GM13976 (cell line): ENCODE measurements at places on chromosomes 3 and 15.

GRCh38 chr3:173591401-173591800 lies 193.9 kb downstream of the NLGN1 start:
- DNase-seq: no peak

- no peak for DNase-seq
Observed at GRCh38 chr15:57183041-57183440, 193.3 kb upstream of the CGNL1 start.

- no peak for DNase-seq
Observed at GRCh38 chr15:39456159-39456558, 124.7 kb upstream of the THBS1 start.

DNA sequence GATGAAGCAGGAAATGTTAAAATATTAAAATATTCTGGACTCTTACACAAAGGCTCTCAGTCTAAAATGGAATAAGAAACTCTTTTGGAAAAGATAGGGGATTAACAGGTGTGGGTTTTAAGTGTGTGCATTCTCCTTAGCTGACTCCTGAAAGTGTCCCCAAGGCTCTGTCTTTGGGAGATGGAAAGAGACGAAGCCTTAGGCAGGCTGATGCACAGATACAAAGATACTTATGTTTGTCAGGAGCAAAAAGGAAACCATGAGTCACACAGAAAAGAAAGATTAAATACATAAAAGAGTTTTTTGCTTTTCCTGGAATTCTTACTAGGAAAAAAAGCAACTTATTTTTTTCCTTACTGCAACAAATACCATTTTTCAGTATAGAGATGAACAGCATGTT lies 23.8 kb upstream of the ABI3BP start:
- DNase-seq: no peak

DNA sequence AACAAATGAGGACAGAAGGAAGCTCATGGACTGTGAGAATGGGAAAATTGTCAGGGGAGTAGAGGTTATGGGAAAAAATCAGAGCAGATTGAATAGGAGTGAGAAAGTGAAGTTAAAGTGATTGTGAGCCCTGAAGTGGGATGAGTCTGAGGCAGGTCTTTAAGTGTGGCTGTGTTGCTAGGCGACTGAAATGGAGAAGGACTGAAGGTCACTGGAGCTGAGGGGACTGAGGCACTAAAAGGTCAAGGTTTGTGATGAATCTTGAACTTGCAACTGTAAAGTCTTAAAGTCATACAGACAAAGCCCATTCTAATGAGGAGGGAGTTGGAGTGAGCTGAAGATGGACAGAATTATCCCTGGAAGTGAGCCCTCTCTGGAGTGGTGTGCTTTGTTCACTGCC lies 518.9 kb downstream of the TUSC7 start:
- DNase-seq: no peak

- no peak for DNase-seq
Observed at GRCh38 chr3:84555629-84556028, 403.2 kb upstream of the CADM2 start.

- no peak for DNase-seq
Observed at GRCh38 chr3:104878395-104878794, 488.3 kb upstream of the ALCAM start.

GRCh38 chr3:156536524-156537316 lies 18.2 kb downstream of the SSR3 start:
- DNase-seq: no peak

DNA sequence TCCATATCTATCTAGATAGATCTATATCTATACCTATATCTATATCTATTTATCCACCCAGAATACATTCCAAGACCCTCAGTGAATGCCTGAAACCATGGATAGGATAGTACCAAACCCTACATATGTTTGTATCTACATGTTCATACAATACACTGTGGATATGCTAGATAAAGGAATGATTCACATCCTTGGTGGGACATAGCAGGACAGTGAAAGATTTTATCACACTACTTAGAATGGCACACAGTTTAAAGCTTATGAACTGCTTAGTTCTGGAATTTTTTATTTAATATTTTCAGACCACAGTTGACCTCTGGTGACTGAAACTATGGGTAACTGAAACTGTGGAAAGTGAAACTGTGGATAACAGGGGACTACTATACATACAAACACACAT lies 198.8 kb upstream of the TTC14 start:
- no peak for DNase-seq

GRCh38 chr3:185488465-185488864 lies 10.4 kb downstream of the TMEM41A start:
- DNase-seq: no peak

DNA sequence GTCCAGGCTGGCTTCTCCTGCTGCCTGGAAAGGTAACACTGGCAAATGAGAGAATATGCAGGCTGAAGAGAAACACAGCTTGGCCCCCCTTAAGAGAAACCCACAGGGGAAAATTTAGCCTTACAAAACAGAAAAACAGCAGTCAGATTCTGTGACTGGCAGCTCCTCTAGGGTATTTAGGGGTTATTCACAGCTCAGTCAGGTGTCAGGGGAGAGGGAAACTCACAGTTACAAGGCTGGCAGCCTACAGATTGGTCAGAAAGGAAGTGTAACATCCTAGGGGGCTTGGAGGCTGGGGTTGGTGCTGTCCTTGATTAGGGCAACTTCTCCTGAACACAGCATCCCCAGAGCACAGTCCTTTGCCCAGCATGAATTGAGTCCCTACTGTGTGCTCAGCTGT lies 81.4 kb downstream of the SEMA5B start:
- DNase-seq: no peak

DNA sequence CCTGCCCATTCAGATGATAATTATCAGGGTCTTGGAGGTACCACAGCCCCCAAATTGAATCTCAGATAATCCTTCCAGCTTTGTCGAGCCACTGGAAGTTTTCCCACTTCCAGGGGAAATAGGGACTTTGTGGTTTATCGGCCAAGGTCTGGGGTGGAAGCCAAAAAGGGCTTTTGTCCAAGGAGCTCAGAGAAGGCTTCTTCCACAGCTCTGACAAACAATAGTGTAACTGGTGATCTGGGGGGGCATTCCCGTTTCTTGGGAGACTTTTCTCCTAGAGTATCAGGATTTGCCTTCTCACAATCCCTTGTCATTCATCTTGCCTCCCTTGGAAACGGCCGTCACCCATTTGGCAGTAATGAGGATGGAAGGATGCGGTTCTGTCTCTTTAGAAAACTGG lies 18.4 kb downstream of the SRGAP3 start:
- no peak for DNase-seq

- no peak for DNase-seq
Observed at GRCh38 chr15:58138106-58138505, at the start of gene AQP9. Gene AQP9, plus strand, starts transcription at chr15:58138381. Its CDS starts 185 bp downstream, at chr15:58138566.

DNA sequence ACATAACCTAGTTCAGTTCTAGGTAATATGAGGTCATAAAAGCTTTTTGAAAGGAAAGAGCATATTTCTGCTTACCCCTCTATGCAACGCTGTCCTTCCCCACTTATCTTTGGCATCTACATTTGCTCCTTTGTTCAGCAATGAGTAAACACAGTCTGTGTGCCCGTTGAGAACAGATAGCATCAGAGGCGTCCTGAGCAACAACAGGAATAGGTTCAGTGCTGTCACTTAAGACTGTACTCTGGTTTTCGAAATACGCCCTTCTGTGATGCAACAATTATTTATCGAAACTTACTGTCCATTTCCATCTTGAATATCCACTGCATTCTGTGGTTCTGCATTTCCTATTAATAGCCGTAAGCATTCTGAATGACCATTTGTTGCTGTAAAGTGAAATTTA lies 84.4 kb downstream of the BTD start:
- no peak for DNase-seq

DNA sequence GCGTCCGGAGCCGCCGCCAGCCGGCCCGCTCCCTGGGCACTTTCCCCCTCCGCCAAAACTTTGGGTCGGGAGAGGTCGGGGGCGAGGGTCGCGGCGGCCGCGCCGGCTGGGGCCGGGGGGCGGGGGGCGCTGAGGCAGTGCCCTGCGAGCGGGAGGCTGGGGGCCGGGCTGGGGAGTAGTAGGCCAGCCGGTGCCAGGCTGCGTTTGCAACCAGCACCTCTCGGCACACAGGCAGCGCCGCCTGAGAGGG lies 452 bp downstream of the BBX start:
- DNase-seq: no peak

DNA sequence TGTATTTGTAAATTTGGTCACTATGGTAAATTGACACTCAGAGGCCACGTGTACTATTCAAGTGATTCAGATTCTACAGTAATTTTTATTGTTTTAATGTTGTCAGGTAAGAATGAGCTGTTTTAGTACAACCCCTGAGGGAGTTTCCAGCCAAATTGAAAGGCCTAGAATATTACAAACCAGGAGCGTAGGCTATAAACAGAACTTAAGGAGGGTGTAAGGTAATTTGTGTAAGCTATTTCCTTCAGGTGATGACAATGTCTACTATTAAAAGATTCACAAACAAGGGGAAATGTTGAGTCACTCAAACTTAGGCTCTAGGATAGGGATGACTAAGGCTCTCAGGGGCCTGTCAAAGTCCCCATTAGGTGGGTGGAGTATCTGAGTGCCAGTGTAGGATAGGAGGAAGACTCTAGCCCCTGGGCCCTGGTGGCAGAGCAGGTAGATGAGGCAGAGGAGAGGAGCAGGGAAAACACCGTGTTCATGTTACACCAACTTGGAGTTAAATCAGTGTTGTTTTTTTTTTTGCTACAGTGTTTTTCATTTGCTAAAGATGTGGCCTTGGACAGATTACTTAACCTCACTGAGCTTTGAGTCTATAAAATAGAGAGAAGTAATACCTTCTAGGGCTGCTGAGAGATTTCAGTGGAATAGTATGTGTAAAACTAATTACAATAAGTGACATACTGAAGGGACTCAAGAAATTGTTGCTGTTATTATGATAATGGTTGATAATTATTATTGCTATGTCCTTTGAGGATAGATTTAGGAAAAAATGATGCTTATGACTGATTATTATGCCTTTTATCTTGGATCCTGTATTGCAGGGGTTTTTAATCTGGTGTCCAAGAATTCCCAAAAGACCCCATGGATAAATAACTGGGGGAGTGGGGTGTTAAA lies 10.3 kb downstream of the TM4SF1 start:
- no peak for DNase-seq

DNA sequence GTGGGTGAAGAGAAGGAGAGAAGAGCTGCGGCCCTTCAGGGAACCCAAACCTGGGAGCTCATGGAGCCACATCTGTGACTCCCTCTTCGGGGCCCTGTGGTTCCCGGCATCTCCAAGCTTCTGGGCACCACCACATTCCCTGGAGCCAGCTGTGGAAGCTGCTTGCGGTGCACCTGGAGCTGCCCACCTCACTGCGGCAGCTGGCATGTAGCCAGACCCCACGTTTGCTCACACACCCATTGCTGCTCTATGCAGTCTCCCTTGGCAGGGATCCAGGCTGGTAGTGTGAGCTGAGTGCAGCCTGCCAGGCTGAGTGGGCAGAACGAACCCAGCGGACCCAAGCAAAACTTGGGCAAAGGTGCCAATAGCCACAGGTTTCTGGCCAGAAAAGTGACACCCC lies 16.8 kb upstream of the PLA2G4E start:
- DNase-seq: no peak

- no peak for DNase-seq
Observed at GRCh38 chr3:57673156-57673555, 19.7 kb downstream of the DENND6A start.

DNA sequence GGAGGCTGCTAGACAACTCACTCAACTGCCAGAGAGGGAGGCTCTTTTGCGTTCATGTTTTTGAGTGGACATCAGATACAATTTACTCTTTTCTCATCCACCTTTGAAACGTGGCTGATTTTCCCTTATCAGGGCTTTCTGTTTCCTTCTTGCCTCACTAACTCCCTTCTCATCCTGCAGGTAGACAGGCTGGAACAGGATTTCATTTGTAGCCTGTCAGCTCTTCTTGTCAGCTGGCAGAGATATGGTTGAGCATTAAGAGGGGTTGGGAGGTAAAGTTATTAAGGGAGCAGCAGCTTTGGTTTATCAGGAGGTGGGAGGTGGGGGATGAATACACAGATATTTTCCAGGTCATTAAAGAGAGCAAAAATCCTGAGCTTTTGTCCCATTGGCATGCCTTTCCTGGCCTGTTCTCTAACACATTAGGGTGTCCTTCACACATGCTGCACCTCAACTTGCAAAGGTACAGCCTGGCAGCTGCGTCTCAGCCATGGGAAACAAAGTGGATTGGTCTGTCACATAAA lies 73.5 kb downstream of the PPM1L start:
- DNase-seq: no peak

DNA sequence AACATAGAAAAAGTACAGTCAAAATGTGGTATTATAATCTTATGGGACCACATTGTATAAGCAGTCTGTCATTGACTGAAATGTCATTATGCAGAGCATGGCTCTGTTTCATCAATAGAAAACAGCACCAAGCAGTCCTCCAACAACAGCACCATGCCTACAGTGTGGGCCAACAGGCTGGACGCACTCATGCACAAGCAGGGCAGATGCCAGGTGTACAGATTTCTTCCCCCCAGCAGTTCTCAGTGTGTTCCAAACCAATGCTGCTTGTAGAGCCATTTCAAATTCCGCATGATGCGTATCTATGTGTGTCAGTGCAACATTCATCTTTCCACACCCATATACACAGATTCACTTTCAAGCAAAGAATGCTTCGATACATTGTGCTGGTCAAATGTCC lies 253.1 kb downstream of the CHL1 start:
- DNase-seq: no peak

GRCh38 chr15:73176598-73176997 lies 124.3 kb downstream of the NEO1 start:
- DNase-seq: no peak

GRCh38 chr3:65130782-65131181 lies 443.0 kb upstream of the ADAMTS9 start:
- DNase-seq: no peak

- no peak for DNase-seq
Observed at GRCh38 chr3:73586628-73587027, 38.1 kb downstream of the PDZRN3 start.

- no peak for DNase-seq
Observed at GRCh38 chr3:13215940-13216546, 142.8 kb upstream of the IQSEC1 start.

DNA sequence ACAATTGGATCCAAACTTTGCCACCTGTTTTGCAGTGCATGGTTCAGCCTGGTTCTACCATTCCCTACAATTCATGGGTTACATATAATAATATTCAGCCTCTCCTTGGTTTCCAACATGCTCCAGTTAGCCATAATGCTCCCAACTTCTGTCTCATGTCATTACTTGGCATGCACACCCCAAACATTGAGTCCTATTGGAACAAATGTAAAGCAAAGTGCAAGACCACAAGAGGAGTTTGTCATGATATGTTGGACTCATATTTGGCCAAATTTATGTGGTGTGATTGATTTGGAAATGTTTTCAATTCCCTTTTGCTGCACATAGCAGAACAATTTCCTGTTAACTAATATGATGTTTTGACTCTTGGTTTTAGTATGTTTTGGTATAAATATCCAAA lies 50.2 kb downstream of the KCNAB1 start:
- DNase-seq: no peak

GRCh38 chr3:47681016-47681415 lies 100.7 kb downstream of the SMARCC1 start:
- DNase-seq: no peak

GRCh38 chr3:190425833-190426232 lies 23.9 kb downstream of the TMEM207 start:
- no peak for DNase-seq

DNA sequence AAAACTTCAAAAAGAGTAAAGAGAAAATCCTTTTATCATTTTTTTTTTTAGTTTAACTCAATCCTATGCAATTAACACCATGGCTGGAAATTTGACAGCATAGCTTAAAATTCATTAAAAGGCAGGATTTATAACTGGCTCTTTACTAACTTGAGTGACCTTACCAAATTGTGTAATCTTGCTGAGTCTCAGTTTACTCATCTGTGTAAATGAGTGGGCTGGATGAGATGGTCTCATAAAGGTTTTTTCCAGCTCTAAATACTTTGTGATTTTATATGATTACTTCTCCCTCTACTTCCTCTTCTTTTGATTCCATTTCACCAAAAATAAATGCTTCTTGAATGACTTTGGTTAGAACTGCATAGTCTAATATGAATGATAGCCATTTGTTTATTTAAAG lies 234.9 kb upstream of the SATB1 start:
- no peak for DNase-seq
